ENCODE measurements at places on chromosomes 2 and 18.

DNA sequence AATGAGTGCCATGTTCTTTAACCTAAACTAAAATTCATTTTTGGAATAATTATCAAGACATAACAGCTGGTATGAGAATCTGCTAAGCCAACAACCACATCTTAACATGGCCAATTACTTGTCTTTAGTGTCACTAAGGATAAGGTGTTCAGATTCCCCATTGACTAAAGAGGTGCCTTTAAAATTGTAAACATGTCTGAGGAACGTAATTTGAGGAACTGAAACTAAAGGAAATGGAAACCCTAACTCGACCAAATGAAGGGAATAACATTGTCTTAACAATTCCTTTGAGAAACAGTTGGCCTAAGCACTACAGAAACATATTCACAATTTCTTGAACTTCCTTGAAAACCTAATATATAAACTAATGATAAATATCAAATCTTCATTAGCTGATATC lies 355.4 kb upstream of the GULP1 start:
- DNase-seq: no peak

- DNase-seq: no peak
Observed at GRCh38 chr2:174198846-174199564, 49.3 kb downstream of the OLA1 start.

- no peak for DNase-seq
Observed at GRCh38 chr2:226023383-226023782, 623.9 kb downstream of the NYAP2 start.

- no peak for DNase-seq
Observed at GRCh38 chr18:55153346-55153745, 194.1 kb upstream of the CCDC68 start.

- no peak for DNase-seq
Observed at GRCh38 chr2:214801068-214801467, 8.4 kb downstream of the BARD1 start.

- peak; percentile 13 for DNase-seq
Observed at GRCh38 chr18:36095936-36096519, 28.7 kb upstream of the RPRD1A start.

- peak; percentile 80 for DNase-seq
Observed at GRCh38 chr2:8364668-8365067, 317.2 kb upstream of the ID2 start.

- DNase-seq: peak; percentile 7
Observed at GRCh38 chr2:203122317-203122986, 107.8 kb downstream of the NBEAL1 start.

DNA sequence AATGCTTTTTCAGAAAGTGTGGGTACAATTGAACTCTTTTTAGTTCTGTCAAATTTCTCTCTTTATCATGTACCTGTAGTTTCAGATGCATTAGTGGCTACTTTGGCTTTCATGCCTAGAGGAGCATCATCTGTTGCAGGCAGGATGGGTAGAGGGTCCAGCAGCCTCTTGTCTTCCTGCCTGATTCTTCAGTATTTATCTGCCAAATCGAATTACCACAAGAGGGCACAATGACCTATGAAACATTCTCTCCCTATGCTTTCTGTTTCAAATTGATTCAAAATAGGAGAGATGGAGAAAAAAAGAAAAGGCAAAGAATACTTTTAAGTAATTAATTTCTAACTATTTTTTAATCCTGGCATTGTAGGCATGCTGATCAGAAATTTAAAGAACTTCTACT lies 477.2 kb downstream of the TRIB2 start:
- no peak for DNase-seq

DNA sequence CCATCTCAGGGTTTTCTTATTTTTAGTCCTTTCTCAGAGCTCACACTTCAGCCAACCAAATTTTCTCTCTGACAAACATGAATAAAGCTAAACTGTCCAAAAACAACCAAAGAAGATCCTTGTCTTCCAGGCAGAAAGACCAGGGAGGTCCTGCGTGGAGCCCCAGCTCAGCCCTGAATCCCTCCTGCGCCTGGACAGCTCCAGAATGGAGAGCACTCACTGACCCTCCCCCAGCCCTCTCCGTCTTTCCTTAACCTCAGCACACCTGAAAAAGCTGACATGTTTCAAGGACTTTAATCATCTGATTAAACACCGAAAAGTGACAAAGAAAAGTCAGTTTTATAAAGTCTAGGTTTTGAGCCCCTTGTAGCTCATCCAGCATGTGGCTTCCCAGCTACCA lies 22.9 kb upstream of the GNAL start:
- no peak for DNase-seq

DNA sequence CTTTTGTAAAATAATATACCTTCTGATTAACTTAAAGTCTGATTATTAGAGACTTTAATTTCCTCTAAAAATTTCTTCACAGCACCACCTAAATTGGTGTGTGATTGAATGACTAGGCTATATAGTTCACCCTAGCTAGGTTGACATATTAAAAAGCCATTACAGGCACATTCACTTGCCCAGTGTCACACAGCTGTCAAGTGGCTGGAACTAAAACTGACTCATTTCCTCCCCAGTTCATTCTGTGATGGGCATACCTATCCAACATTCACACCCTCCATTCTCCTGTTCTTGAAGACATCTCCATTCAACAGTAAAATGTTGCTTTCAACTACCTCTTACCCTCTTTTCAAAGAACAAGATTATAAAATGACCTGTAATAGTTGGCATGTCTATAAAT lies 334.5 kb downstream of the ARHGAP15 start:
- DNase-seq: no peak

DNA sequence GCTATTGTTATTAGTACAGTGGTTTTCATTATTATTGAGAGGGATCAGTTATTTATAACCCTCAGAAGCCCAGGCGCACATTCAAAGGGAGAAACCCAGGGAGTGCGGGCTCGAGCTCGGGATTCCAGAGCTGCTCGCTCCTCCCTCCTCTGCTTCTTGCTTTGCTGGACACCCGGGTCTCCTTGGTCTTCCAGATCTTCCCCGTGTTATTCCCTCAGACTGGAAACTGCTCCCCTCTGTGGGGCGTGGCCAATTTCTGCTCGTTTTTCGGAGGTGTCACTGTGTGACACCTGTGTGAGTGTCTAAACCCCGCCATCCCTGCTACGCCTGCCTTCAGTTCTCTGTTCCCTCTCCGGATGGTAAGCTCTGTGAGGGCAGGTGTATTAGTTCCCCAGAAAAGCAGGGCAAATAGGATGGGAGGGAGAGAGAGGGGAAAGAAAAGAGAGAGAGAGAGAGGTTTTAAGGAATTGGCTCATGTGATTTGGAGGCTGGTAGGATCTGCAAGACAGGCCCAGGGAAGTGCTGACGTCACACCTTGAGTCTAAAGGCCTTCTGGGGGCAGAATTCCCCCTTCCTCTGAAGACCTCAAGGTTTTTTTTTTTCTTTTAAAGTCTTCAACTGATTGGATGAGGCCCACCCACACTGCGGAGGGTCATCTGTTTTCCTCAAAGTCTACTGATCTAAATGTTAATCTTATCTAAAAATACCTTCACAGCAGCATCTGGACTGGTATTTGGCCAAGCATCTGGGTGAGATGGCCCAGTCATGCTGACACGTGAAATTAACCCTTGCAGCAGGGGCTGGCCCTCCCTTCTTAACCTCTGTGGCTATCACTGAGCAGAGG lies 457.3 kb upstream of the ID2 start:
- DNase-seq: no peak

DNA sequence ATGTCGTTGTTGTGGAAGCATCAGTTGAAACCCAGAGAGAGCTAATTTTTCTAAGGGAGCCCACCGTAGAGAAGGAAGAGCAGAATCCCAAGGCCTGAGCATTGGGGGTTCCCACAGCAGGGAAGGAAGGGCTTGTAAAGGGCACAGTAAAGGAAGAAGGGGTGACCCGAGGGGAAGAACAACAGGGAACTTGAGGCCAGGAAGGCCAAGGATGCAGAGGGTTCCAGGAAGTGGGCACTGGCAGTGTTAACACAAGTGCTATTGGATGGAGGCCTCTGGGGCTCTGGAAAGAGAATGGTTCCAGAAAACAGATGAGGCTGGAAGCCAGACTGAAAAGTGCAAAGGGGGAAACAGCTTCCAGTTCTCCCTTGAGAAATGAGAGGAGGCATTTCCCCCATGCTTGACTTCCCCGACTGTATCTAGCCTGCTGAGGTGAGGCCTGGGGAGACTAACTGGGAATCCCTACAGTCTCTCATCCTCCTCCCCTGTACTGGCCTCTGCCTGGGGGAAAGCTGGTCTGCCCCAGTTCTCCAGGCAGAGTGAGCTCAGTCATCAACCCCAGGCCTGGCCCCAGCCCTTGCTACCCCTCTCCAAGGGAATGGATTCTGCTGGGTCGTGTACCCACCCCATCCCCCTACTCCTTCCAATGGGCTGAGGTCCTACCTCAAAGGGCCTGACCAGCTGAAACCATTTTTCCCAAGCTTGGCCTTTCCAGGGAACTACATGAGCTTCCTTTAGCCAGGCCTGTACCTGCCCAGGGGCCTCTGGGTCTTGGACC lies 43.2 kb upstream of the MRPL33 start:
- DNase-seq: no peak

- DNase-seq: no peak
Observed at GRCh38 chr2:68318914-68319397, 793 bp downstream of the CNRIP1 start.

- no peak for DNase-seq
Observed at GRCh38 chr2:174153757-174154680, 94.3 kb downstream of the OLA1 start.

GRCh38 chr2:12737297-12737696 lies 20.6 kb downstream of the TRIB2 start:
- no peak for DNase-seq

- peak; percentile 19 for DNase-seq
Observed at GRCh38 chr18:21167641-21168377, 56.2 kb upstream of the ROCK1 start.

DNA sequence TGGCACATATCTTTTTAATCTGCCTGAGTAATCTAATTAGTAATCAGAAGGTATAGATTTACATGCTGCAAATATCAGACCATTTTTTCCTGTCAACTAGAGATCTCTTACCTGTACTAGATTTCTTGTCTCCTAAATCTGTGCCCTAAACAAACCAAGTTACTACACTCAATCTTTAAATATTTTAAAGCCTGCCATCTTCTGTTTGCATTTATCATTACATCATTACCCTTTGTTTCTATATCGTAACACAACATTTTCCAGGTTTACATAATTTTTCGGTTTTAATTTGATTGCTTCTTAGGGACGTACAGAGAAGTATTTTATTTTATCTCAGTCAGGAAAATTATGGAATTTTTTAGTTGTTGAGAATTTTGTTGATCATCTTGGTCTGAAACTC lies 25.7 kb downstream of the PSMA8 start:
- no peak for DNase-seq

DNA sequence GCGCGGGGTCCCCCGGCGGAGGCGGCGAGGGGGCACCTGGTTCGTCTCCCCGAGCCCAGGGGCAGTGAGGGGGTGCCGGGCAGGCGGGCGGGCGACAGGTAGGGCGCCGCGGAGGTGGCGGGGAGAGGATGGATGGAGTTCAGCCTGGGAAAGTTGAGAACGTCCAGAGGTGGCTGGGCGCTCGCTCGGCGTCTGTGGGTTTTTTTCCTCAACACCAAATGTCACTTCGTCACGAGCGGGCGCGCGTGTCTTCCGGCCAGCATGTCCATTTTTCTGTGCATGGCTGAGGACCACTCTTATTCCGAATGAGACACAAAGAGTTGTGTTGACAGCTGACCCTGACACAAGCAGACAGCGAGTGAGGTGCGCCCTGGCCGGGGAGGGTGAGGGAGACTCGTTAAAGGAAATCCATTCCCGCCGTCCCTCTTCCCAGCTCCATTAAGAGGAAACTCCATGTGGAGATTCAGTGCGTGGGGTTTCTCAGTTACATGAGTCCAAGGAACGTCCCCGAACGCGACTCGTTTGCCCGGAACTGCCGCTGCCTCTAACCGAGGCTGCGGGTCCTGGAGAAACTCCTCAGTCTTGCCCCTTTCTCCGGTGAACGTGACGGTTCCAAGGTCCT lies 859 bp downstream of the GREB1L start:
- no peak for DNase-seq

DNA sequence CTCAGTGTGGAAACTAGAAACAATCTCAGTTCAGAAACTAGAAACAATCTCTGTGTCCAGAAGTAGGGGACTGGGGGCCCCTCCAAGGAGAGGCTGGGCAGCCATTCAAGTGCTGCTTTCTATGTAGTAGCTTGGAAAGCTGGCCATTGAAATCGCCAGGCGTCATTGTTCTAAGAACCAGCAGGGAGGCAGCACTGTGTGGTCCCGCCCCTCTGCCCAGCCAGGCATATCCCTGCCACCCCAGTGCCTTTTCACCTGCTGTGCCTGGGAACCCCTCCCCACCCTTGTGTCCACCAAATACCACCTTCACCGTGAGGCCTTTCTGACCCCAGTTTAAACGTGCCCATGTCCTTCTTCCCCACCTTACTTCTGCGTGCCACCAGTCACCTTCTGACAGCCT lies 221.6 kb downstream of the GBX2 start:
- DNase-seq: no peak

DNA sequence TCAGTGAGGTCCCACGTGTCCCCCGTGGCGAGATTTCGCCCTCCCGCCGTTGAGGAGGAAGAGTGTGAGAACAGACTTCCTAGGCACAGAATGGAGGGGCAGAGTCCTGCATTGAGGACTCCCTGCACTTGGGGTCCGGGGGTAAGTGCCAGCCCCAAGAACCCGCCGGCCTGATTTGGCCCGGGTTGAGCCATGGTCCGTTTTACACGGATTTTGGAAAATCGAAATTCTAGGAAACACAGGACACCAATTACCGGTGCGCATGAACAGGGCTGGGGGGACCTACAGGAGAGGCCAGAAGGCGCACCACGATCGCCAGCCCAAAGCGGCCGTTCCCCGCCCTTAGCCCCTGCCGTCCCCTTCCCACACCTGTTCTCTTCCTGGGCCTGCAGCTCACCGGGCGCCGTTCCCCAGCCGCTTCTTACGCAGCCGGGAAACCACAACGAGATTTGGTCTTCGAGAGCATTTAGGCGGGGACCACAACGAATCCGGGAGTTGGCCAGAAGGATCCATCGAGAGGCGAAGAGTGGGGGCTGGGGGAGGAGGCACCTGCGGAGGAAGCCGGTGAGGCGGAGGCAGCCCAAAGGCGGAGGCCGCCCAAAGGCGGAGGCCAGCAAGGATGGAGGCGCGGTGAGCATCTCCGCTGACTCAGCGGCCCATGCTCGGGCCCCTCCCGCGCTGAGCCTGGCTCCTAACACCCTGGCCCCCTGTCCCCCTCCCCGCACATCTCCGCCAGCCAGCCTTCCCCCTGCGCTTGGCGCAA lies 464 bp upstream of the TLX2 start:
- no peak for DNase-seq

- DNase-seq: no peak
Observed at GRCh38 chr2:67510745-67511144, 113.6 kb downstream of the ETAA1 start.

- no peak for DNase-seq
Observed at GRCh38 chr18:43719267-43719795, 442.0 kb upstream of the SYT4 start.

DNA sequence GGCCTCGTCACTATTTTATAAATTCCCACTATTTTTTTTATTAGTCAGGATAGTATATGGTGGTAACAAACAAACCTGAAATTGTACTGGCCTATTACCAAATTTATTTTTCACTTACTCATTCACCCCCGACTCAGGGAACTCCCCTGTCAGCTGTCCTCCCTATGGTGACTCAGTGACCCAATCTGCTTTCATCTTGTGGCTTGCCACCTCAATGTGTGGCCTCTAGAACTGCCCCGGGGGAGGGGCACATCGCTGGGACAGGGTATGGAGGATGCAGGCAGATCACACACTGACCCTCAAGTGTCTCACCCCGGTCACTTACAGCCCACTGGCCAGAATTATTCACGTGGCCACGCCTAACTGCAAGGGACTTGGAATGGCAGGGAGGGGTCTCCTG lies 71.6 kb downstream of the ACTR2 start:
- no peak for DNase-seq

- DNase-seq: no peak
Observed at GRCh38 chr2:137892739-137893138, 71.5 kb upstream of the HNMT start.

- no peak for DNase-seq
Observed at GRCh38 chr18:31410716-31411483, 34.3 kb downstream of the DSG4 start.
